Right lobe of liver (tissue), 6 donors: ENCODE measurements at places on chromosomes 1 and 21. TPM values are rescaled to one million over a fixed set of nuclear protein-coding genes. Genes with fewer than 3 reads are reported as not detected.

DNA sequence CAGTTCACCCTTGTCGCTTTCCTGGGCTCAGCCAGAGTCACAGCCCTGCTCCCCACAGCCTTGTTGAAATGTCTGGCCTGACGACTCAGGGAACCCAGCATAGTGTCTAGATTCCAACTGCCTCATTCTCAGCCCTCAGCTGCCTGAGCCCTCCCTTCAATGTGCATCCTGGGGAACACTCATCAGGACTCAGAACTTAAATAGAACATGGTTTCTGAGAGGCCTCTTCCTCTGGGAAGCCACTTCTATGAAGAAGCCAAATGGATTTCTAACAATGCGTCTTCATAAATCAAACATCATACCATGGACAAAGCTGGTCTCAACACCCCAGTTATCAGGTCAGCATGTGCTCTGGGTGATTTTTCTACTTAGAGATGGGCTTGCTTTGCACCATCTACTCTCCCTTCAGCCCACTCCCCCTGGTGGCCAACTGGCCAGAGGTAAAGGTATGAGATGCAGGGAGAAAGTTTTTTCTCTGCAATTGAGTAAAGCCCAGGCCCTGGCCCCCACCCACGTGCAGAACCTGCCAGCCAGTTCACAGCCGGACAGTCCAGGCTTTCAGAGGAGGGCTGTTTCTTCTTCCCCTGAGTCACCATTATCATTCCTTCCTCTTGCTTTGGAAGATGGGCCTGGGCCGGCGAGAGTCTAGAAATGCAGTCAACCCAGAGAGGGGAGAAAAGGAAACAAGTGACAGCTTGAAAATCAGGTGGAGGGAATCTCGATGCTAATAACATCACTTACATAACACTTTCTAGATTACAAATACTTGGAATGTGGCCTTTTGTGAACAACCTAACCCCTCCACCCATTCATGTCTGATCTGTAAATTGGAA, 32.1 kb downstream of the CD244 start:
- DNase-seq, result peak; percentile 73

GRCh38 chr1:39189592-39190041, 14.9 kb upstream of the MACF1 start:
- DNase-seq, result no peak

DNA sequence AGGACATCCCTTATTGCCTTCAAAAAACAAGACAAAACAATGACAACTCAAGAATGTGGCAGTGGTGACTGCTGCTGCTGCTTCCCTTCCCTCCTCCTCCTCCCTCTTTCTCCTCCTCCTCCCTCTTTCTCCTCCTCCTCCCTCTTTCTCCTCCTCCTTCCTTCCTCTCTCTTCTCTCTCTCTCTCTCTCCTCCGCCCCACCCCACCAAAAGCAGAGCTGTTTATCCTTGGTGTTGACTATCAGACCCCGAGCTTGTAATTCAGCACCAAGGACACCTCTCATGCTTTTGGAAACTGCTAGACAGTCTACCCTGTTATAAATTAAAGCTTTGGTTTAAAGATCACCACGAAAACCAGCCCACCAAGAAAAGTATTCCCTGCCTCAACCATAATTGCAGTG, 72.4 kb upstream of the IFNAR2 start:
- DNase-seq, result no peak

- no peak for DNase-seq
These were observed 1453.2 kb downstream of the PLA2G4A start for GRCh38 chr1:188281921-188282320.

DNA sequence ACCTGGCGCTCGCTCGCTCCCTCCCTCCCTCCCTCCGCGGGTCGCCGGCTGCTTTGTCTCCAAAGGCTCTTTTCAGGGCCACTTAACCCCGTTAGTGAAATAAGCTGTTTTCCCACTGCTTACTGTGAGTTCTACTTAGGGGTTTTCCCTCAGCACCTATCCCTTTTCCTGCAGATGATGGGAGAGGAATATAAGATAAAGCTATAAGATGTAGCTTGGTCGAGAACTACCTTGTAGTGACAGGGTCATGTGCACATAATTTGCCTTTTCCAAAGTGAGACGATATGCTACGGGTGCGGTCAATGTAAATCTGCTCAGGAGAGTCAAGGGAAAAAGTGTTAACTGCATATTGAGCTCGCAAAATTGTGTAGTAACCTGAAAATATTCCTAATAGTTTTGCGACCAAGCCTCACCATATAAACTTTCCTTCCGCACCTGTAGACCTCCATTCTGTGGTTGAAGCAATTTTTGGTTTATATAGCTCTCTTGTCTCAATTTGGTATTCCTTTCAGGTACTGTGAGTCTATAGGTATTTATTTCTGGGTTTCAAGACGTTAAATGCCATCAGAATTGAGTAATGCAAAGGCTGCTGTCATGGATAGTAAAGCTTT, 55.8 kb upstream of the BOLA1 start:
- no peak for DNase-seq

HES3 gene
- total RNA-seq, result not detected
